ENCODE measurements at places on chromosomes 11 and 22.

DNA sequence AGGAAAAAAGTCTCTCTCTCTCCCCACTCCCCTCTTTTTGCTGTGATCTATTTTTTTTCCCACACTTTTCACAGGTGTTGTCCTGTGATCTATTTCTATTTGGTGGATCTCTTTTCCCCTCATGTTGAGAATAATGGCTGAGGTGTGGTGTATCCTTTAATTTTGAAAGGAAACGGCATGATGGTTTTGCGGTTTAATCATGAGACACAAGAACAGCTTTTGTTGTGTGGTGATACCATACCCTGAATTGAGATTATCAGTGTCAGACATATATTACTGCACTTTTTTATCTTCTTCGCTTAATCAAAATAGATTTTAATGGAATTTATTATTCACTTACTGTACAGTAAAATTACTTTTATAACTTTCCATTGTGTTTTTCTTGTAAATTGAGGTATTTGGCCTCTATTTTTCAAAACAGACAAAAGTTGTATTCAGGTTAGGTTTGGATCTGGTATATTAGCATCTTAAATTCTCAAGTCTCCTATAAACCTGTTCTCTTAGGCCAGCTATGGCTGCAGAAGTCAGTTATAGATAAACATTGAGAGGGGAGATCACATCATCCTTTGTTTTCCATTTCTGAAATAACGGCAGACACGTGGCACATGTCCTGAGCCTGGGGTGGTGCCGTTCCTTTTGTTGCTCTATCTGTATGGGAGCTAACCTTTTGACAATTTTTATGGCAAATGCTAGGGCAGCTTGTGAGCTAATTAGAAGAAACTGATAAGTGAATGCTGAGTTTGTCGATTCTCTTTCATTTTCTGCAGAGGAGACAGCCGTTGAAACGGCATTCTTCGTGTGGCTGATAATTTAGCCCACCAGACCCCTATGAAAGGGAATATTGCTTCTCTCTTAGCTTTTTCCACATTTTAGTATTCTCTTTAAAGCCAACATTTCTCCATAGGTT is 25.8 kb downstream of the NF2 start:
- no peak for DNase-seq

GRCh38 chr22:50507991-50508884 is at the start of gene NCAPH2:
TSS of gene NCAPH2 (plus strand) at chr22:50508224. CDS start at chr22:50508338, 114 bp downstream.
- peak; percentile 98 for DNase-seq

DNA sequence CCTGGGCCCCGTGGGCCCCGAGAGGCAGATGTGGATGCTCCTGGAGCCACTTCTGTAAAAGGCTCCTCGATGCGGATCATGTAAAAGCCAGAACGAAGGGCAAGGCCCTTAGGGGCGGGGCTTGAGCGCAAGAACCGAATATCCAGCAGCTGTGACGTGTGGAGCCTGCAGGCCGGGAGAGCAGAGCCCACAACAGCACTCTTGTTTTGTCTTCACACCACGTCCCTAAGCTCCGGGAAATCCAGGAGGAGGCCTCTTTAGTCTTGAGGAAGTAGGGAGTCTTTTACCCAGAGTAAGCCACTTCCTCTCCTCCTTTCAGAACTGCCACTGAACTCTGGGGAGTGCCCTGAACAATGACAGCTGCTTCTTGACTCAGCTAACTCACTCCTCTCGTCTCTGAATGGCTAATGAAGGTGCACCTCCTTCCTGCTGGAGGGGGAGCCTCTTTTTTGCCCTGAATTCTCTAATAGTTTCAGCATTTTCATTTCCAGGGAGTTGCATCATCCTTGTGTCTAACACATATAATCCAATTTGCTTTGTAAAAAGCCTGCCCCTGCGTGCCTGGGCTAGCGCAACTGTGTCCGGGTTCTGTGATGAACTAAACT is 12.5 kb downstream of the L3MBTL2 start:
- DNase-seq, result peak; percentile 50

GRCh38 chr11:83024270-83024854 is 47.3 kb downstream of the RAB30 start:
- DNase-seq, result no peak

DNA sequence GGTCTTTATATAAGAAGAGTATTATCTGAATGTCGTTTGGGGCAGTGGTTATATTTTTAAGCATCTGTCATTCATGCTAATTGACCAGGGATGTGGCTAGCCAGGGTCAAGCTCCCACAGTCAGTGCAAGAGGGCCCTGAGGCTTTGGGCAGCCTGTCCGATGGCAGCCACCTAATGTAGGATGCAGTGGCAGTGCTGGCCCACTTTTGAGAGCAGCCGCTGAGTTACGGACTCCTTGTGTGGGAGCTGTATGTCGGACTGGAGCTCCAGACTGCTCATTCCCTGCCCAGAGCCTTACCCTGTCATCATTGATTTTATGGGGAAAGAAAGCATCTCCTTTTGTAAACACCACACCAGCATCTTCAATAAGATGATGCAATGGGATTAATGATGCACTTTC is 99.5 kb downstream of the SYT9 start:
- no peak for DNase-seq

GRCh38 chr11:106644824-106645223 is 373.5 kb downstream of the GUCY1A2 start:
- no peak for DNase-seq

- no peak for DNase-seq
Measured at GRCh38 chr11:17791144-17791543, 56.6 kb downstream of the KCNC1 start.

- no peak for DNase-seq
Measured at GRCh38 chr11:20530942-20531703, 68.3 kb upstream of the SLC6A5 start.

GRCh38 chr22:38569181-38569971 is 607 bp downstream of the DMC1 start:
- DNase-seq, result no peak

DNA sequence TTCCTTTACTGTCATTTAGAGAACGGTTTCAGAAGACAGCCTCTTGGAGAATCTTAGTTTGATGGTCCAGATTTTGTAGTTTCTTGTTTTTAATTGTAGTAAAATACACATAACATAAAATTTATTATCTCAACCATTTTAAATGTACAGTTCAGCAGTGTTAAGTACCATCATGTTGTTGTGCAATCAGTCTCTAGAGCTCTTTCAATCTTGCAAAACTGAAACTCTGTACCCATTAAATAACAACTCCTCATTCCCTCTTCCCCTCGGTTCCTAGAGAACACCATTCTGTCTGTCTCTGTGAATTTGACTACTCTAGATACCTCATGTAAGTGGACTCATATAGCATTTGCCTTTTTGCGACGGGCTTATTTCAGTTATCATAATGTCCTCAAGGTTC is 69.8 kb downstream of the GRIK4 start:
- no peak for DNase-seq

- DNase-seq, result peak; percentile 66
Measured at GRCh38 chr22:31969789-31970489, 25.6 kb downstream of the YWHAH start.

DNA sequence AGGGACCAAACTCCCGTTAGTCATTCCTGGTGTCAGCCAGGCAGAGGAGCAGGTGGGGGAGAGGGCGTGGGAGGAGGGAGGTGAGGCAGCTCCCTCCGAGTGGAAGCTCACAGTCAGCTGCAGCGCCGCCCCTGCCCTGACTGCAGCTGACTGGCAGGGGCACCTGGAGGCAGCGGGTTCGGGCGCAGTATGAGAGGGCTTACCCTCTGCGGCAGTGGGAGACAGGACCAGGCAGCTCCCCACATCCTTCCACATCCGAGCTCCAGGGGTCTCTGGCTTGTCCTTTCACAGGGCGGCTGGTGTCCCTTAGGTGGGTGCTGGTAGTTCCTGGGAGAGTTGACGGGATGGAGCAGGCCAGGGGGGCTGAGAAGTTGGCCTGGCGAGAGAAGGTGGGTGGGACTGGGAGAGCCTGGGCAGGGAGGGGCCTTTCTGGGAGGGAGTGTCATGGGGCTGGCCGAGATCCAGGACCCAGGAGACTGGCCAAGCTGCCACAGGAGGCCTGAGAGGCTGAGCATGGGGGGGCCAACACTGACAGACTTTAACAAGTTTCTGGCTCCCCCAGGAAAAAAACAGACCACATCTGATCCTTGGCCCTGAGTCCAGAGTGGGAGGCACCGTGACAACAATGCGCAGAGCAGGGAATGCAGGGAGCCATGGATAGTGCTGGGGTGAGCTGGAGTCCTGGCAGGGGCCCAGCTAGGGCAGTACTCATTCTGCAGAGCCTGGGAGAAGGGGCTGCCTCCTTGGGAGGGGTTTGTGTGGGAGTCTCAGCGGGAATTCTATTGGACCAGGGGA is 4.9 kb downstream of the ADORA2A start:
- peak; percentile 58 for DNase-seq

DNA sequence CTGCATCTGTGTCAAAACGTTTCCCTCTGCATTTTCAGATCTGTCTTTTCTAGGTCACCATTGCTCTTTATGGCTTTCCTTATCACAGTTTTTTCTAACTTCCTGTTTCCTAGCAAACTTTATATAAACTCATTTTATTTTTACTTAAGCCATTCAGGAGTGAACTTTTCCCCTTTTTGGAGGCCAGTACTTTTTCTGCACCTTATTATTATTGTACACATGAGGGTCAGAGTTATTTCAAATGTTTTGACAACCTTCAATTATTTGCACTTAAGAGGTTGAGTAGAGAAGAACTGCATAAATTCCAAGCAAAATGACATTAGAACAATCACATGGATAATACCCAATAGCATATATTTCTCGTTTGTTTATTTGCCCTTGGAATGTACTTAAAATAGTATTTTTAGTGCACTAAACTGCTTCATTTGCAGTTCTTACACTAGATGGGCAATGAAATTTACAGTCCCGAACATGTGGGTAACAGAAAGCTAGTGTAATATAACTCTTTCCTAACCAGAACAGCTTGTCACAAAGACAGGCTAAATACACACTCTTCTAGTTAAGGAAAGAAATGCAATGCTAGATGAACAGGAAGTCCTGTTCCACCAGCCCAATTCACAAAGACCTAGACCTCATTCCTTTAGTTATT is 79.5 kb downstream of the UBASH3B start:
- DNase-seq, result no peak

GRCh38 chr22:45072322-45072903 is 62.6 kb upstream of the PHF21B start:
- no peak for DNase-seq

GRCh38 chr11:116613206-116613875 is 159.4 kb downstream of the BUD13 start:
- no peak for DNase-seq

- no peak for DNase-seq
Measured at GRCh38 chr22:17655289-17655688, 16.7 kb downstream of the BCL2L13 start.

- DNase-seq, result no peak
Measured at GRCh38 chr11:96396637-96397036, 6.8 kb downstream of the JRKL start.

- DNase-seq, result no peak
Measured at GRCh38 chr11:129825380-129825779, 9.7 kb downstream of the TMEM45B start.

- no peak for DNase-seq
Measured at GRCh38 chr22:38935616-38936015, 21.8 kb upstream of the APOBEC3A start.

DNA sequence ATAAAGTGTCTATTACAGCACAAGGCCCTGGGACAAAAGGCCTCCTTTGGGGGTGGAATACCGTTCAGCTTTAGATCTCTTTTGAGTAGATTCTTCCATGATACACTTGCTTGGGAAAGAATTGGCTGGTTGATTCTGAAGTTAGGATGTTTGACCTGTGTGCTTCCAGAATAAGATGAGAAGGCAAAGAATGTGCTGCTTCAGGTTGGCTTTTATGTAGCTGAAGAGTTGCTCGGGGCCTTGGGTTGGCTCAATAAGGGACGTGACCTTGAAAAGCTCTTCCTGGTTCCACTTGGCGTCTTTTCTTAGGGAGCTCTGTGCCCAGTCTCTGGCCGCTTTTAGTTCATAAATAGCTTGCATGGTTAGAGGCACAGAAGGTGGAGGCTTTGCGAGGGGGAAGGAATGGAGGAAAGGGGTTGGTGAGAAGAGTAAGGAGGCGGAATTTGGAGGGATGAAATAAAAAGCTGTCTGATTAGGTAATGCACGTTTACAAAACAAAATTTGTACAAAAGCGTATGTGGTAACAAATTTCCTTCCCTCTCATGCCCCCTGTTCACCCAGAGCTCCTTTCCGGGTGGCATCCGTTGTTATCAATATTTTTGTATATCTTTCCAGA is 4.2 kb upstream of the SORL1-AS1 start:
- DNase-seq, result no peak

DNA sequence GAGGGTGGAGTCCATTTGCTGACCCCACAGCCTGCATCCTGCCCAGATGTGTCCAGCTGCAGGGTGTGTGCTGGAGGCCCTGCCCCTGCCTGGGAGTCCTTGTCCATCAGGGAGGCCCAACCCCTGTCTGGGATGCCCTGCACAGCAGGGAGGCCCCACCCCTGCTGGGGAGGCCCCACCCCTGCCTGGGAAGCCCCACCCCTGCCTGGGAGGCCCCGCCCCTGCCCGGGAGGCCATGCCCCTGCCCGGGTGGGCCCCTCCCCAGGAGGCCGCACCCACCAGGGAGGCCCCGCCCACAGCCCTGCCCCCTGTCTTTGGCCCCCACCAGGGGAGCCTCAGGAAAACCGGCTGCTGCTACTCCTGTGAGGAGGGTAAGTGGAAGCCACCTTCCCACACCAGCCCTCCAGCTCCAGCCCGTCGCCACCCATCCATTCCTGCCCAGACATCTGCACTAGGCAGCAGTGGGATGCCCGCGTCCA is 37.2 kb downstream of the MUC5B start:
- peak; percentile 41 for DNase-seq

DNA sequence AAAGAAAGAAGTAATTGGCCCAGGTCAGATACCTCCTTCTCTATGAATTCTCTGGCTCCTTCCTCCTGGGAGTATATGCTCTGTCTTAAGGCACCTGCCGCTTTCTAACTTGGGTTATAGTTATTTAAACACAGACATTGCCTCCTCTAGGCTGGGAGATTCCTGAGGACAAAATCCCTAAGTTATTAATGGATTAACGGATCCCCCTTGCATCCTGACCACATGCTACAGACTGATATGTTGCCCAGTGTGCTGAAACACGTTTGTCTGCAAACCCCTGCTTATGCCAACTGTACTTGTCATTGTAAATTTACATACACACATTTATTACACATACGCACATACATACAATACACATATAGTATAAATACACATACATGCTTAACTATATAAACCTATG is 35.3 kb downstream of the PACSIN2 start:
- DNase-seq, result no peak

- DNase-seq, result no peak
Measured at GRCh38 chr22:49204599-49205482, 622.8 kb downstream of the BRD1 start.

DNA sequence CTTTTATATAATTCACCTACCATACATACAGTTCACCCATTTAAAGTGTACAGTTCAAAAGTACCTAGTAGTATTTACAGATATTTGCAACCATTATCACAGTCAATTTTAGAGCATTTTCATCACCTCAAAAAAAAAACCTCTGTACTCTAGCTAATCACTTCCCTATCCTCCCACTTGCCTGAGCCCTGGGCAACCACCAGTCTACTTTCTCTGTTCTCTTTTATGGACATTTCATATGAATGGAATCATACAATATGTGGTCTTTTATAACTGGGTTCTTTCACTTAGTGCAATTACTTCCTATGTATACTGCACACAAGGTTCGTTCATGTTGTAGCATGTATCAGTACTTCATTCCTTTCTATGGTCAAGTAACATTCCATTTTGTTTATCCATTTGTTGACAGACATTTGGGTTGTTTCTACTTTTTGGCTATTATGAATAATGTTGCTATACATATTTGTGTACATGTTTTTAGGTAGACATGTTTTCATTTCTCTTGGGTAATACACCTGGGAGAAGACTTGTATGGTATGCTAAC is 17.8 kb upstream of the NEU3 start:
- DNase-seq, result no peak
